ENCODE measurements at places on chromosomes 2 and 18.

DNA sequence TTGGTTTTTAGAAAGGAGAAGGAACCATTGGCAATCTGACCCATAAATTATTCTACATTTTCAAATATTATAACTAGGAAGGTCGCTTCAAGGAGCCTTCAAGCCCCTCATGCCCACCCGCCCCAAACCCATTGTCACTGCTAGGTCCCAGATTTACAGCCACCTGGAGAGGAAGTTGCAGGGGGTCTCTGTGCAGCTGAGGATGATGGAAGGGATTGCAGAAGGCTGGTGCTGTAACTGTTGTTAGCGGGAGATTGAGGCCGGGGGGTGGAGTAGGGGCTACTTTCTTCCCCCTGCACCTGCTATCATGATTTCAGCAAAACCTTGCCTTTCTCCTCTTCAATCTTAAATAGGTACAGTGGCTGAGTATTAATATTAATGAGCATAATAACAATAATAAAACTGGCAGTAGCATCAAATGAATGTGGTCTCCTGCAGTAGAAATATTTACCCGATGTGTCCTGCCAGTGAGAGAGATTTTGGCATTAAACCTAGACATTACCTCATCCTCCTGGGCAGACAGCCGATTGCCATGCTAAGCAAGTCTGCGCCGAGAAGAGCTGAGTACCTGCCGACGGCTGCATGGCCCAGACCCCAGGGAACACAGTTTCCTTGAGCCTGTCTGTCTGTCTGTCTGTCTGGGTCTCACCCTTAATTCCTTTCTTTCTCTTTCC is 225.4 kb downstream of the FAM210A start:
- no peak for DNase-seq

DNA sequence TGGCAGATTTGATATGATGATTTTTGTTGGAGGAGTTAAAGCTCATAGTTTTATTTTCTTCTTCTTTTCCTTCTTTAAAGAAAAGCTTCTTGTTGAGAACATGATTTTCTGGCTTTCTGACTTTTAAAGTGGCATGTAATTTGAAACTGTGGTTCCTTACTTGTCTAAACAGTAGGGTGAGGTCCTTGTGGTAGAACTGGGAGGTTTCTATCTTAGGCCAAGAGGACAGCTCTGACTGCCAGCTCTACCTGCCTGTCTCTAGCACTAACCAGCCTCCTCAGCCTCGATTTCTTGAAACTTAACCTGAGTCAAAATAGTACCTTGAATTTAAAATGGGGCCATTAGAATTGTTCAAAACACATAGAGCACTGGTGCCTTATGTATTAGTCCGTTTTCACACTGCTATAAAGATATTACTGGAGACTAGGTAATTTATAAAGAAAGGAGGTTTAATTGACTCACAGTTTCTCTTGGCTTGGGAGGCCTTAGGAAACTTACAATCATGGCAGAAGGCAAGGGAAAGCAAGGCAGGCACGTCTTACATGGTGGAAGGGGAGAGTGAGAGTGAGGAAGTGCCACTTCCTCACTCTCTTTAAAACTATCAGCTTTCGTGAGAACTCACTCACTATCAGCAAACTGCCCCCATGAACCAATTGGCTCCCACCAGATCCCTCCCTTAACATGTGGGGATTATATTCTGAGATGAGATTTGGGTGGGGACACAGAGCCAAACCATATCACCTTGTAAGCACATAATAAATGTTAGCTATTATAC is 119.0 kb downstream of the CERS6 start:
- no peak for DNase-seq

GRCh38 chr18:70468861-70469547 is 180.2 kb downstream of the SOCS6 start:
- no peak for DNase-seq

GRCh38 chr2:38416296-38417036 is 39.4 kb upstream of the ATL2 start:
- DNase-seq, result no peak

- no peak for DNase-seq
Observed at GRCh38 chr2:207317378-207317984, 151.7 kb upstream of the KLF7 start.

DNA sequence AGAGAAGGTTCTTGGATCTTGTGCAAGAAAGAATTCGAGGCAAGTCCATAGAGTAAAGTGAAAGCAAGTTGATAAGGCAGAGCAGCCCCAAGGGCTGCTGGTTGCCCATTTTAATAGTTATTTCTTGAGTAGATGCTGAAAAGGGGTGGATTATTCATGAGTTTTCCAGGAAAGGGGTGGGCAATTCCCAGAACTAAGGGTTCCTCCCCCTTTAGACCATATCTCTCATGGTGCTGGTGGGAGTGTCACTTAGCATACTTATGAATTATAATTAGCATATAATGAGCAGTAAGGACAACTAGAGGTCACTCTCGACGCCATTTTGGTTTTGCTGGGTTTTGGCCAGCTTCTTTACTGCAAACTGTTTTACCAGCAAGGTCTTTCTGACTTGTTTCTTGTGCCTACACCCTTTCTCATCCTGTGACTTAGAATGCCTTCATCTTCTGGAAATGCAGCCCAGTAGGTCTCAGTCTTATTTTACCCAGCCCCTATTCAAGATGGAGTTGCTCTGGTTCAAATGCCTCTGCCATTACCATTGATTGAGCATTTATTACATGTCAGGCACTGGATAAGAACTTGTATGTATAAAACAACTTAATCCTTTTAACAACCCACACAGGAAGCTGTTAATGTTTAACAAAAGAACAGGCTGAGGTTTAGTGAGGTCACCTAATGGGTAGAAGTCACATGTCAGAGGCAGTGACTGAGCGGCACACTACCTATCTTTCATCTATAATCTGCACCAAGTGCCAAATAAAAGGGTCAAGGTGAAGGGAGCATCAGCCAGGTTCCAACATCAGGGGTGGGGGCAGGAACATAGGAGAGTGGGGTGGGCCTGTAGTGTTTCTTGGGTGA is 250.9 kb downstream of the ICOS start:
- DNase-seq, result no peak

- no peak for DNase-seq
Observed at GRCh38 chr2:3208591-3208990, 169.0 kb downstream of the EIPR1 start.

GRCh38 chr18:50724751-50725151 is 95.1 kb downstream of the MRO start:
- no peak for DNase-seq

DNA sequence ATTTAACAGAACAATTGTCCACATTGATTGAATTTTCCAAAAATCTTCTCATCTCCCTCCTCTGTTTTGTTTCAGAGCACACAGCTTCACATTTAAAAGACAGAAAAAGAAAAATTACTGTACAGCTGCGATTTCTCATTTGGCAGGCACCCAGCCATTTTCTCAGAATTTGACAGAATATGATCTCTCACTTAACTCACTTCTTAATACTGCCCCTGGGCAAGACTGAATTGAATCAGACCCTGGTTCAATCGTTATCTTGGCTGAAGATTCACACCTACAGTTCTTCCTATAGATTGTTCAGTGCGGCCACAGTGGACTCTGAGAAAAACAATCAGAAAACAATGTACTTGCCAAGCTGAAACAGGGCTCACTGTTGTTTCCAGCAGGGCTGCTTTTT is 90.2 kb upstream of the LHCGR start:
- DNase-seq, result no peak

- no peak for DNase-seq
Observed at GRCh38 chr2:216770717-216771116, 75.4 kb upstream of the IGFBP5 start.

DNA sequence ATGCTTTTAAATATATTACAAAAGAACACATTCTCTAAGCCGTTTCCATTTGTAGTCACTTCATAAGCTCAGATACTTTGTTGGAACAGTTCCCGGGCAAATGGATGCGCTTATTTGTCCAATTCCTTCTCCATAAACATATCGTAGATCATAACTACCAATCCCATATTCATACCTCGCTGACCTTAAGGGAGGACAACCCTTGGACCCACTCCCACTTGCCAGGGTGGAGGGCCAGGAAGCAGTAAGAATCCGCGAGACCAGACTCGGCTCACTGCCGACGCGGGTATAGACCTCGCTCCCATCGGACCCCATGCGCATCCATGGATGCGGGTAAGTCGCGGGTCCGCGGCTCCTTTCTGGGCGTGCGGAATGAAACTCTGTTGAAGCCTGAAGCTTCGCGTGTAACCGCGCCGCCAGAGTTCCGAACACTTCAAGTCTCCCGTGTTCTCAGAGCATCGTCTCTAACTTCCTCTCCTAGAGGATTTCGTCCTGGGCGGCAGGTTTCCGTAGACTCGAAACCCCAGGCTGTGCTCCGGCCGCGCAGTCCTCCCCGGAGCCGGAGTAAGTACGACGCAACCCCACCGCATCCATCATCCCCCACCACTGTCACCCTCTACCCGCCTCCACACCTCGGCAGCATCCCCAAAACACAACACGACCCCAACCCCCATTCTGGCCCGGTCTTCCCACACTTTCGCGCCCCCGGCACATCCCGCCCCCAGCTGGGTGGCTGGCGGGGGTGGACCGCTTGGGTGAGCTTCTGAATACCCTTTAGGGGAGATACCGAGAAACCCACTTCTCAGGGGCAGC is 1.1 kb downstream of the DSC3 start:
- DNase-seq, result no peak

GRCh38 chr2:31428001-31428418 is 13.5 kb upstream of the XDH start:
- DNase-seq, result no peak

DNA sequence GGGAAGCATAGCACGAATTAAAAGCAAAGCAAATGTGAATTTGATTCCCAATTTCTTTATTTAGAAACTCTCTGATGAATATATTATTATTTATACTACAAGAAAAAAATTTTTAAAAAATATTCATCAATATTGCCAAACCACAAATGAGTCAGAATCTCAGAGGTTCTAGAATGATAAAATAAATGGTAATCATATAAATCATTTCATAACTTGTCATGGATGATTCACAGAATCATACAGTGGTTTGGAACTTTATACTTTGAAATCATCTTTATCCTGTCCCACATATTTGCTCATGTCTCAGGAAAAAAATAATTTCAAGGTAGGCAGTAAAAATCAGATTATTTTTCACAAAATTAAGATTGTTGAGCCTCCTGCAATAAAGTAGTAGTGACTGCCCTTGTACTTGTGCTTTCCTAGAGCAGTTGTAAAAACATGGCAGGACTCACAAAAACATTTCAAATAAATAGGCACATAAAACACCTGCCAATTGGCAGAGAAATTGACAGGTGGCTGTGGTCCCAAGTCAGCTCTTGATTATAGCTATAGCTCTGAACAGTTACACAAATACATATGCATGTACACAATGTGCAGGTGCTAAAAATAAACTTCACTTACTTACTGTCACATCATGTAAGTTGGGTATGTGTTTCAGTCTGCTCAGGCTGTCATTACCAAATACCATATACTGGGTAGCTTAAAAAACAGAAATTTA is 273.9 kb upstream of the SESTD1 start:
- DNase-seq, result no peak

GRCh38 chr18:13003466-13003896 is 12.3 kb downstream of the CEP192 start:
- DNase-seq, result no peak

DNA sequence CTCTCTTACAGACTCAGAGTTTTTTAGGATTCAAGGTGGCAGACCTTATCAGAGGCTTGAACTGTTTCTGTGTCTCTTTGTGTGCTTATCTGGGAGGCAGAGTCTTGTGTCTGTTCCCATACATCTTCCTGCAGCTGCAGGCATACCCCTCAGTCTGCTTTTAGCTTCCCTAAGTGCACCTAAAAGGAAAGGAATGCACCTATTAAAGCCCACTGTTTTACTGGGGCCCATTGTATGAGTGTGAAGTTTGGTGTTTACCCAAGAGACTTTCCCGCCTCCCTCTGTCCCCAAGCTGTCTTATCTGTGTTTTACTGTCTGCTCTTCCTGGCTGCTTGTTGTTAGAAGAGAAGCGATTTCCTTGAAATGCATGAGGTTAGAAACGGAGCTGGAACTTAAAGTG is 1757.3 kb upstream of the PIK3C3 start:
- DNase-seq, result no peak

DNA sequence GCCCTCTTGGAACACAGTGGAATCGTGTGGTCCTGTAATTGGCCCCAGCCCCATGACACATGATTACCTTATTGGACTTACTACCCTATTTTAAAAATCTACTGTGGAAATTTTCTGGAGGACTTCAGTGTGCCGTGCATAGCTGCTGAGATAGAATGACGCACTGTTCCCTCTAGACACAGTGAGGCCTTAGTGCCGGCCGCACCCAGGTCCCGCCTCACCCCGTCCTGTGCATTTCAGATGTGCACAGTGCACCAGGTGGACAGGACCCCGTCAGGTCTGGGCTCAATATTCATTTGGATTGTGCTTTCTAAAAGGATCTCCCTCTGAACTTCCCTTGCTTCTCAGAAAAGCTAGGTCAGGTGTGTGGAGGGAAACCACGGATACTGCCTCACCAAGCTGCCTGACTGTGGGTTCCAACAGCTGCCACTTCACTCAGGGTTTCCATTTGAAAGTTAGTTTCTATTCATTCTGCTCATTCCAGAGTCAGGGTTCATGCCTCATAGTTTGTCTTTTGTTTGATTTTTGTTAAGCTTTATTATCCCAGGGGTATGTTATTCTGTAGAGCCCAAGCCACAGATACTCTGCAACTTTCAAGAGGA is 155.8 kb downstream of the PTGR3 start:
- DNase-seq, result no peak

DNA sequence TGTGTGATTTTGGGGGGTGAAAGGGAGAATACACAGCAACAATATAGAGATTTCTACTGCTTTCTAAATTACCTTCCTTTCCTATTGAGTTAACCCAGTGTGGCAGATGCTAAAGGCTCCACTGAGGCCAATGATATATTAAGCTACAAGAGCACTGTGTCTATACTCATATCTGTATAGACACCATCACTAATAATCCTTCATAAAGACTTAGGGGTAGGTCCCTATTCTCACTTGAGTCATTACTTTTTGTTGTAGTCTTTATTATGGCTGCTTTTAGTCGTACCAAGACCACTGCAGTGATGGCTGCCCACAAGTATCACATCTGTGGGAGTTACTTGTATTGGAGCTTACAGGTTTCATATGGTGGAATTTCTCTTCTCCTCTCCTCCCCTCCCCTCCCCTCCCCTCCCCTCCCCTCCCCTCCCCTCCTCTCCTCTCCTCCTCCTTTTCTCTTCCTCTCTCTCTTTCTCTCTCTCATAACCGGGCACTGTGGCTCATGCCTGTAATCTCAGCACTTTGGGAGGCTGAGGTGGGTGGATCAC is 637.6 kb downstream of the ADCYAP1 start:
- no peak for DNase-seq

- no peak for DNase-seq
Observed at GRCh38 chr2:140362361-140362760, 1582.2 kb upstream of the NXPH2 start.

DNA sequence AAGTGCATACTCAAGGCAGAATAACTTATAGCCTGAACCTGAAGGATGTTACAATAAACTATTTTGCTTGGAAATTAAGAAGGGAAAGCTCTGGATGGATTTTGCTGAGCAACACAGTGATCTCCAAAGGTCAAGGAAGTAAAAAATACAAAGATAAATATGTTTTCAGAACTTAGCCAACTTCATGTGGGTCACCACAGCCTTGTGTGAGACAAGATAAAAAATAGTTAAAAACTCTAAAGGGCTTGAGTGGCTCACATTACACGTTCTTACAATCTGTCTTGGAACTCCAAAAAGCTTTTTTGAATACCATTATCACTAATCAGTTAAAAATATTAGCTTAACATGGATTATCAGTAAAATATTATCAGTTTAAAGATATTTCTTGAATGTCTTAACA is 28.9 kb upstream of the MTX2 start:
- DNase-seq, result no peak
